Omental fat pad (tissue), 4 donors: ENCODE measurements at places on chromosomes 1 and 21.

DNA sequence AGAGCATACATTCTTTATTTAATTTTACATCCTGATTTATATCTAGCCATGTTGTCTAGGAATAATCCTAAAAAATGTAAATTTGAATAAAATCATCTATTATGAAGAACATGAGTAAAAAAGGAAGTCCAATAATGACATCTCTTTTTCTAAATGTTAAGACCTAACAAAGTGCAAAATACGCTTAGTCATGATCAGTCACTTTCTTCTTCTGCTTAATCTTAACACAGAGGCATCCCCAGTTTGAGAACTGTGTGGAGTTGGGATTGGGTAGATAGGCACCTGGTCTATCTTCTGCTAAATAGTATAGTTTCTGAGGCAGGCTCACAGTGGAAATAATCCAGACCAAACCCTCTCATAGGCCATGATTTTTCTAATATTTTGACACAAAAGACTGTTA, 311.7 kb upstream of the LRRC7 start:
- DNase-seq: no peak

DNA sequence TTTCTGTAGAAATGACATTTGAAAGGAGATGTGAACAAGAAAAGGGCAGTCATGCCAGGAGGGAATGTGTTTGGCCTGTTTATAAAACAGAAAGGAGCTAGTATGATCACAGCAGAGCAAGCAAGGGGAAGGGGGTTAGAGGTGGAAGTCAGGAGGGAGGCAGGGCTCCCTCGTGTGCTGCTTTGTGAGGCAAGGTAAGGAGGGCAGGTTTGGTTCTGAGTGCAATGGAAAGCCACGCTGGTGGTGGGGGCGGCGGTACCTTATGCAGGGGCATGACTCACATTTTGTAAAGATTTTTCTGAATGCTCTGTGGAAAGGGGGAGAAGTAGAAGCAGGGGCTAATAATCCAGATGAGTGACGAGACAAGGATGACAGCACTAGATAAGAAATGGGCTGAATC, 197.5 kb upstream of the C8B start:
- DNase-seq: no peak

DNA sequence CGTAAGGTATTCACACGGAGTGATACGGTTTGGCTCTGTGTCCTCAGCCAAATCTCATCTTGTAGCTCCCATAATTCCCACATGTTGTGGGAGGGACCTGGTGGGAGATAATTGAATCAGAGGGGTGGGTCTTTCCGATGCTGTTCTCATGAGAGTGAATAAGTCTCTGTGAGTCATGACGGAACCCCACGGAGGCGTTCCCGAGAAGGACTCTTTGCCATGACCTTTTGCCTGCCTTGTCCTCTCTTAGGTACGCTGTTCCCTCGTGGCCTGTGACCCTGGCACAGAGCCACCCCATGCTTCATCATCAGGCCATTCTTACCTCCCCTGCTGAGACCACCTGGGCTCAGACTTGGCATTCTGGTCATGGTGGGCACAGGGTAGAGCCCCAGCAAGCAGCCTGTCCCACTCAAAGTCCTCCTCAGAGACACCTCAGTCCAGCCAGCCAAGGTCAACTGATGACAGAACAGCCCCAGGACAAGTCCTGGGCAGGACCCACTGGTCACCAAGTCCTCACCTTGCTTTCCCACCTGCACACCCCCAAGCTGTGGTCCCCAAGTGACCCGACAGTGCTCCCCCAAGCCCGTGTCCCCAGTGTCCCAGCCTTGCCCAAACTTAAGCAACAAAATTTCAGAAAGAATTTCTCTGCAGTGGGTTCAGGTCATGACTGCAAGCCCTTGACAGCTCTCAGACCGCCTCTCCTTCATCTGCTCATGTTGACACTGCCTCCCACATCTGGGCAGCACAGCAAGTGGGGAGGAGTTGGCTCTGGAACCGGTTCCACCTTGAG, 158.4 kb downstream of the ACTL8 start:
- DNase-seq: no peak

GRCh38 chr1:59703918-59704378, 110.8 kb upstream of the HOOK1 start:
- no peak for DNase-seq

DNA sequence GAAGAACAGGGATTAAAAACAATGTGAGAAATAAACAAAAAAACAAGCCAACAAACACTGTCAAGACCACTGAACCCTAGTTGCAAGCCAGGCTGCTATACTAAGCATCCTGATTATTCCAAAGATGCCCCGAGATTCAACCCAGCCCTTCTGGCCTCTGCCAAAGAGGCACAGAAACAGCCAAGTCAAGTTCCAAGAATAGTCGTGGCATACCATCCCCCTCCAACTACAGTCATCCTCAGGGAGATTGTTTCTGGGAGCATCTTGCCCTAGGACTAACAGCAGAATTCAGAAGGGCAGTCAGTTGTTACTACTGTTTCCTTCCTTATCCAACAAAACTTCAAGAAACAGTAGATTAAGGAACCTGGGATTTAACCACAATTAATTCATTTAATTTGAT, 52.3 kb downstream of the ABL2 start:
- no peak for DNase-seq

GRCh38 chr1:100607628-100608240, 69.8 kb downstream of the GPR88 start:
- DNase-seq: no peak

GRCh38 chr1:70140894-70141293, 64.5 kb downstream of the LRRC40 start:
- no peak for DNase-seq

DNA sequence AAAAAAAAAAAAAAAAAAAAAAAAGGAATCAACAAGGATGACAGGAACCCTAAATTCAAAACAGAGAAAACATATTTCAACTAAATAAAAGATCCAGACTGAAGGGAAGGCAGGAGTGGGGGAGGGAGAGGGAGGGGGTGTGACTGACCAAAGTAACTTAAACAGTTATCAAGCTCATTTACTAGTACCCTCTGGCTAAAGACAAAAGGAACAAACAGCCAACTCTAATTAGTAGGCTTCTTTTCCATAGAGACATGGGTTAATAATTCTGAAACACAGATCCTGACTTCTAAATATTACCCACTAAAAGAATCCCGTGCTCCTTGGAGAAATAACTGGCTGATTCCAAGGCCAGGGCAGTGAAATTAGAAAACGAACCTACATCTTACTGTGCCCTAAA, 23.8 kb downstream of the USP48 start:
- no peak for DNase-seq

GRCh38 chr1:7334475-7335035, 436.5 kb upstream of the VAMP3 start:
- DNase-seq: no peak
